ENCODE measurements at places on chromosomes 1 and 21.

DNA sequence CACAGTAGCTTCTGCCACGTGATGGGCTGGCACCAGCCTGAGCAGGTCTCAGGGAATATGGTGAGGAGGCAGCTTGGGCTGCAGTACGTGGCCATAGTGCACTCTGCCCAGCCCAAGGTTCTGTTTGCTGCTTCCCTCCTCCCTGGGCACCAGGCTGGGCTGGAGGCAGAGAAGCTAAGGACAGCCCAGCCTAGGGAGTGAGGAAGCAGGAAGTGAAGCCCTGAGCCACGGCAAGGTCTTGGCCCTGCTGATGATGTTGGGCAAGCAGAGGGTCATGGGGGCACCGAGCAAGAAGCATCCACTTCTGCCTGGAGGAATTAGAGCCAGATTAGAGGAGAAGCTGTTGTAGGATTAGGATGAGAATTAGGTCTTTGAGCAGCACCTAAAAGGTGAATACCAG is 326.7 kb upstream of the VAMP3 start:
- no peak for DNase-seq

DNA sequence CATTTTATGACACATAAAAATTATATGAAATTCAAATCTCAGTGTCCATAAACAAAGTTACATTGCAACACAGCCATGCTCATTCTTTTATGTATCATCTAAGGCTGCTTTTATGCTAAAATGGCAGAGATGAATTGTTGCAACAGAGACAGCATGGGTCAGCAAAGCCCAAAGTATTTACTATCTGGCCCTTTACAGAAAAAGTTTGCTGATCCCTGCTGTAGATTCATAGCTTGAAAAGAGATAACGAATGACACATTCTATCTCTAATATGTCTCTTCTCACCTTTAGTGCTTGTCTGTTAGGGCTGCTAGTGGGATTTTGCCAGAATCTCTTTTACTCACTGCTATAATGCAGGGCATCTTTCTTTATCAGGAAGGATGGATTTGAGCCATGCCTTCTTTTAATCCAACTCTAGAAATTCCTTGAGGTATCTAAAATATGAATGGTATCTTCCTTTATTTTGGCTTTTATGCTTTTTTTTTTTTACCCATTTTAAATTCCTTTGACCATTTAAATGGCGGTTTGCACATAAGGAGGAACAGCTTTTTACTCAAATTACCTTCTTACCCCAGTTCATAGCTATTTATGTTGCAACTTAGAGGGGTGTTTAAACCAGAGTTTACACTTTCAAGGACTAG is 598.2 kb downstream of the PLPP3 start:
- DNase-seq, result no peak

- no peak for DNase-seq
Measured at GRCh38 chr1:11979028-11979850, 1.0 kb upstream of the MFN2 start.

GRCh38 chr1:175508320-175509110 is 234.9 kb downstream of the TNR start:
- no peak for DNase-seq

- DNase-seq, result no peak
Measured at GRCh38 chr1:14612256-14612655, 13.8 kb downstream of the KAZN start.

DNA sequence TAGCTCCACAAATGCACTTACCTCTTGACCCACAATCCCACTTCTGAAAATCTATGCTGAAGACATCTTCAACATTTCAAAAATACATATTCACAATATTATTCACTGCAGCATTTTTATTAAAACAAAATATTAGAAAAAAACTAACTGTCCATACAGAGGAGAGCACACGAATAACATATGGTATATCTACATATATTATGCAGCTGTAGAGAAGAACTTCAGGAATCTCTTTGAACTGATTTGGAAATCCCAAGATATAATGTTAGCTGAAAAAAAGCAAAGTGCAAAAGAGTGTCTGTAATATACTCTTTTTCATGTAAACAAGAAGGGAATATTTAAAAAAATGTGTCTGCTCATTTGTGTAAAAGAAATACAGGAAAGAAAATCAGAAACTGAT is 11.5 kb downstream of the IPO9 start:
- DNase-seq, result no peak
